T-helper 2 cell (primary cell): ENCODE measurements at places on chromosomes 7 and 10.

GRCh38 chr7:128767475-128768110 lies 8.0 kb downstream of the OPN1SW start:
- DNase-seq: no peak

DNA sequence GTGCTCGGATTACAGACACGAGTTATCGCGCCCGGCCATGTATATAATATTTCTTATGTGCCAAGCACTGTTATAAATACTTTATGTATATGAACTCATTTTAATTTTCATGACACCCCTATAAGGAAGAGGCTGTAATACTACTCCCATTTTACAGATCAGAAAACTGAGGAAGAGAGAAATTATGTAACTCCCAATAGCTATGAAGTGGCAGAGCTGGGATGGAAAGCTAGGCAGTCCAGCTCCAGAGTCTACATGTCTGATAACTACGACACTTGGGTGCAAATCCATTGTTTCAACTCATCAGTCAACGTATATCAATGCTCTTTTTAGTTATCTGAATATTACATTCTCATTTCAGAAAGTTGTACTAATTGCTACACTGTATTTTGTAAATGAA lies 17.0 kb downstream of the PDK4 start:
- DNase-seq: no peak

DNA sequence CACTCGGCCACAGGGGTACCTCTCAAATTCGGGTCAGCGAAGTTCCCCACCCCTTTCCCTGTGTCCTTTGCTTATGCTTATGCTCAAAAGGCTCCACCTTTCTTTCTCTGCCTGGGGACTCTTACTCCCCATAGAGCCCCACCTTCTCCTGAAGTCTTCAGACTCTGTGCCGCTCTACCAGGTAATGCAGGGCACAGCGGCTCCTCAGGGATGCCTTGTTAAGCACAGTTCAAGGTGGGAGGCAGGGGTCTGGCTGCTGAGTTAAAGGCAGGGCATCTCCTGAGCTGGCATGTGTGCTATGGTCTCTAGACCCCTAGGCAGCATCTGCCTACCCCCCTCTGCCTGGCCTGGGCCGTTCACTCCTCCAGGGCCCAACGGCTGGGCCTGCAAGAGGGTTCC lies 3.0 kb upstream of the CXCL12 start:
- no peak for DNase-seq

DNA sequence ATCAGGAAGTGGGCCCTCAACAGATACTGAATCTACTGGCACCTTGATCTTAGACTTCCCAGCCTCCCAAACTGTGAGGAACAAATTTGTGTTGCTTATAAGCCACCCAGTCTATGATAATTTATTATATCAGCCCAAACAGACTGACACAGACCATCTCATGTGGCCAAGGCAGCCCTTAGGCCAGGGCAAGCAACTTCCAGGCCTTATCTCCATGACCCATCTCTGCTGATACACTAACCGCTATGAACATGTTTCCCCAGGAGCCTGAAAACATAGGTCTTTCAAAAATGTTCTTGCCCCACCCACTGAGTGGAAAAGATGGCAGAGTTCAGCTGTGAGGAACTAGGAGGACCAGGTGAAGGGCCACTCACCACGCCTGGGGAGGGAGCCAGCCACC lies 3.2 kb upstream of the BLOC1S2 start:
- no peak for DNase-seq

DNA sequence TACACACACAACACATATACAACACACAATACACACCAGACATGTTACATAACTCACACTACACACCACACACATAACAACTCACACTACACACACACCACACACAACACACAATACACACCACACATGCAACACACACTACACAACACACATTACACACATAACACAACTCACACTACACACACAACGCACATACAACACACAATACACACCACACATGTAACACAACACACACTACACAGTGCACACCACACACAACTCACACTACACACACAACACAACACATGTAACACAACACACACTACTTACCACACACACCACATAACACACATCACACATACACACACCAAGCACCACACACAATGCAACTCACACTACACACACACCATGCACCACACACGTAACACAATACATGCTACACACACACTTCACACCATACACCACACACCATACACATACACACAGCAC lies 166.5 kb downstream of the KCNMA1 start:
- no peak for DNase-seq

DNA sequence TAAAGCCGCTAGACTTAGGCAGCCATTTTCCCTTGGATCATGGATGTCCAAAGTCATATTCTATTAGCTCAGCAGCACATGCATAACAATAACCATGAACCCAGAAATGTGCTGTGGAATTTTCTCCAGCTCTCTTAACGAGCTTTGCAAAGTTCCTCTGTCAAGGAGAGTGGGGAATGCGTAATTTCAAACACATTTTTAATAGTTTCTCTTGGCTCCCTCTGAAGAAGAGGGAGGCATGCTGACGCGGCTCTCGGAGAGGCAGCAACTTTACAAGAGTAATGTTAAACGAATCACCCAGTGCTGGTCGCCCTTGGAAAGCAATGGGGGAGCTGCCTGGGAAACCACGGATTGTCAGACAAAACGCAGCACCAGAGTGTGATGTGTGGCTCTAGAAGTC lies 114.8 kb downstream of the RAB18 start:
- no peak for DNase-seq

- DNase-seq: no peak
Measured at GRCh38 chr10:78292982-78293865, 259.6 kb downstream of the RPS24 start.

- no peak for DNase-seq
Measured at GRCh38 chr7:141920281-141920680, 4.1 kb downstream of the OR9A4 start.

DNA sequence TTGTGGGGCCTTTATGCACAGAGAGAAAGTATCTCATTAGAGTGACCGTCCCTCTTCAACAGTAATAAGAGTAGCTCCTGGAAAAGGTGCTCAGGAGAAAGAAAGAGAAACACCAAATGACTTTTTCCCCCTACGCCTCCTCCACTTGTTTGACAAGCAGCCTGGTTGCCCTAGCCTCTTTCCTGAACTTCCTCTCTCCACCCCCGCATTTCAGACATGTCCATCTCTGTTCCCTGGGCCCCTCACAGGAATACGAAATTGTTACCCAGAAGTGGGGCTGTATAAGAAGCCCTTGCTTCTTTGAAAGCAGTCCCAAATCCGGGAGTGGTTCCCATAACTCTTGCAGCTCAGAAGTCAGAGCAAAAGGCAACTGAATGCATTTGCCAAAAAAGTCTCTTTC lies 119.6 kb upstream of the ADO start:
- DNase-seq: no peak

- no peak for DNase-seq
Measured at GRCh38 chr10:84845628-84846261, 517.4 kb downstream of the CCSER2 start.

DNA sequence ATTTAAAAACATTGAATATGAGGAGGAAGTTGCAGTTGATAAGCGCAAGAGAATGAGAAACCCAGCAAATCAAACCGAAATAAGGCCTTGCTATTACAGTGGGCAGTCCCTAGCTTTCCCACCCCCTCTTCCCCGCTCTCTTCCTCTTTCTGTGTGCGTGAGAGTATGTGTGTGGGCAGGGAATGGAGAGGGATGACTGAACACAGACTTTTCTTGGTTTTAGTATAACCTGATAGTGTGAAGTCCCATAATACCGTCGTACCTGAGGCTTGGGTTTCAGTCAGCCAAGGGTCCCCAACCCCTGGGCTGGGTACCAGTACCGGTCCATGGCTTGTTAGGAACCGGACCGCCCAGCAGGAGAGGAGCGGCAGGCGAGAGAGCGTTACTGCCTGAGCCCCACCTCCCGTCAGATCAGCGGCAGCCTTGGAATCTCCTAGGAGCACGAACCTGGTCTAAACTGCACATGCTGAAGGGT lies 255.3 kb downstream of the CELF2 start:
- DNase-seq: no peak

DNA sequence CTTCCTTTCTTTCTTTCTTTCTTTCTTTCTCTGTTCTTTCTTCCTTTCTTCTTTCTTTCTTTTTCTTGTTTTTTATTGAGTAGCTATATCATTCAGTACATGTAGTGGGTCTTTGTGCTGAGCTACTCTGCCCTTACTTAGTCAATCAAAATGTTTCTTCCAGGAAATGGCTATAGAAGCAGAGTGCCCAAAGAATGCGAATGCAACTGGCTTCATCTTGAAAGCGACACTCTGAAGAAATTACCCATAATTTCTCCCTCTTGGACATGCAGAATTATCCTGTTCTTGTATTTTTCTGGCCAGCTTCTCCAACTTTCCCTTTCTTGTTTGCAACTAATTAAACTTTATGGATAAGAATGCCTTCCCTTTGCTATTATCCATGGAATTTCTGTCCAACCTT lies 441.5 kb downstream of the MAGI2 start:
- no peak for DNase-seq

- DNase-seq: no peak
Measured at GRCh38 chr7:10720042-10720441, 253.6 kb upstream of the PHF14 start.

GRCh38 chr10:117477961-117478670 lies 64.4 kb upstream of the EMX2 start:
- DNase-seq: no peak
